CD4-positive, alpha-beta T cell treated with Interleukin-4 for 4 hours (primary cell): ENCODE measurements at places on chromosomes 2 and 18.

- DNase-seq, result no peak
Measured at GRCh38 chr2:144500563-144500962, 19.4 kb downstream of the ZEB2 start.

GRCh38 chr2:10515887-10516286 lies 67.8 kb upstream of the ODC1 start:
- DNase-seq, result no peak

DNA sequence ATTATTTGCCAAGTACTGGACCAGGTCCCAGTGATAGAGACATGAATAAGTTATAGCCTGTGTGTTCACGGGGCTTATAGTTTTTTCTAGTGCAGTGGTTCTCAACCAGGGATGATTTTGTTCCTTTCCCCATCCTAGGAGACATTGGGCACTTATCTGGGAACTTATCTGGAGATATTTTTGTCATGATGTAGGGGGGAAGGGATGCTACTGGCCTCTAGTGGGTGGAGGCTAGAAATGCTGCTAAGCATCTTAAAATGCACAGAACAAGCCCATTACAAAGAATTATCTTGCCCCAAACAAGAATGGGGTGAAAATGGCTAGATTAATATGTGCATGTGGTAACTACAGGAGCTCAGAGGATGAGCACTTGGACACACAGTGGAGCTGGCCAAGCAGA lies 75.2 kb downstream of the KLHL29 start:
- no peak for DNase-seq

DNA sequence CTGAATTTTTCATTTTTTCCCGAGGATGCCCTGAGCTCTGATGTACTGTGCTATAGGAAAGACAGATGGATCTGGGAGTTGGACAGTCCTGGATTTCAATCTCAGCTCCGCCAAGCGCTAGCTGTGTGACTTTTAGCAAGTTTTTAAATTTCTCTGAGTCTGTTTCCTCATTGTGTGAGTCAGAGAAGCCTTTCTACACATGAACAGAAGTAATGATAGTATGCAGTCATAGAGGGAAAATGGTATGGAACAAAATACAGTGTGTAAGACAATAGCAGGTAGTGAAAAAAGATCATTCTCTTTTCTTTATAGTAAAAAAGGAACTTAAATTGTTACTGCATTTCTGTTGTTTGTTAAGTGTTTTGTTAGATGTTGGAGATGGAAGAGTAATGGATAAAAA lies 52.4 kb upstream of the PPM1B start:
- DNase-seq, result no peak

- no peak for DNase-seq
Measured at GRCh38 chr2:113848758-113849415, 41.0 kb upstream of the ACTR3 start.

DNA sequence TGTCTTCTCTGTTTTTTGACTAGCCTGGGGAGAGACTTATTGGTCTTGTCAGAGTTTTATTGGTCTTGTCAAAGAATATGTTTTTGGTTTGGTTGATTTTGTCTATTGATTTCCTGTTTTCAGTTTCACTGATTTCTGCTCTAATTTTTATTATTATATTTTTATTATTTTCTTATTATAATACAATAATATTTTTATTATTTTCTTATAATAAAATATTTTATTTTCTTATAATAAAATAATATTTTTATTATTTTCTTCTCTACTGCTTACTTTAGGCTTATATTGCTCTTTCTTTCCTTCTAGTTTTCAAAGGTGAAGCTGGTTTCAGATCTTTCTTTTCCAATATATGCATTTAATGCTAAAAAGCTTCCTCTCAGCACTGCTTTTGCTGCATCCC lies 62.0 kb downstream of the TRAPPC12 start:
- DNase-seq, result no peak

DNA sequence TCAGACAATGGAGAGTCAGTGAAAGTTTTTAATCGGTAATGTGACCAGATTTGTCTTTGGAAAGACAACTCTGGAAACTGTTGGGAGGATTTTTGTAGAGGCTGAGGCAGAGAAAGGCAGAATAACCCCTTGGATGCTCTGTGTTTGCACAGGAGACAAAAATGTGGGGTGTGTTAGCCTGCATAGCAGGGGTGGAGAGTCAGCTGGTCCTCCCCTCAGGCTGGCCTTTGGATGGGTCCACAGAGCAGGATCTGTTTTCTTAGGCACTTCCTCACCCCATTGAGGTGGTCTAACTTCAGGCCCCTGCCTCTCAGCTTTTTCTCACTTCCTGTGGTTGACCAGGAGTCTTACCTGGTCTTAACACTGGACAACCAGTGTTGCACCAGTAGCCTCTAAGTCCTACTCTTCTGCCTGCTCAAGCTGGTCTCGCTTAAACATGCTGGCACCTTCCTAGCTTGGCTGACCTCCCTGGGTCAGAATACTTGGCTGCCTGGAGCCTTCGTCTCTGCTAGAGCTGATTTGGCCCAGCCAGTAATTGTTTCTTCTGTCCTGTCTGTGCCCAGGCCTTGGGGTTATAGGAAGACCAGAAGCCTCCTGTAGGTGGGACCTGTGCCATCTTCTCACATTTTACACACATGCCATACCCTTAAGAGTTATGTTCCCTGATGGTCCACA lies 259.8 kb upstream of the RASGRP3 start:
- DNase-seq, result no peak

DNA sequence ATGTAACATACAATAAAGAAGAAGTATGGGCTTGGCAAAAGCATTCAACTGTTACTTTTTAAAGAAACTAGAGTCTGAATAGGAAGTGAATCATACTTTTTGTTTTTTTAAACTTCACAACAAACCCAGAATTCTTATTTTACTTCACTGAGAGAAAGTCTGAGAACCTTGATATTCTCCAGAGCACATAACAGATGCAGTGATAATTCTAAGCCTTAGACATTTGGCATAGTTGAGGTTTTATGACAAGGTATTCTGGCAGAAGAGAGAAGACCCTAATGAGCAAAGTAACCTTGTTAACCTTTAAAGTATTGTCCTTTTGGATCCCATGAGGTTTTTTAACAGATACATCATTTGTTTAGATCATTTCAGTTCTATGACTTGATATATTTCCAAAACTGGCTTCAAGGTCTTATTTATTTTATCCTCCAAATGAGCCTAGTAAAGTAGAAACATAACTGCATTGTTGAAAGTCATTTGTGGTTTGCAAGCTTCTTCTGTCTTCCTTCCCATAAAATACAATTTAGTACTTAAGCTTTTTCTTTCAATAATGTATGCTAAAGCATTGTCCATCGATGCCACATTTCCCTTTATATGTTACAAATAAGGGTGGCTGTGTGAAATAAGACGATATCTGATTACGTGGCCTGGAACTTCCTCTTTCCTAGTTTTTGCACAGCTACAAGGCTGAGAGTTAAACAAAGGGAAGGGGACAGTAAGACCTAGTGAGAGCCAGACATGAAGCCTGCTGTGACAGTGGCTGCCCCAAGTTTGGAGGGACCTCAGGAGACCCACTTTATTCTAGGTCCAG lies 86.1 kb upstream of the ITPRID2 start:
- no peak for DNase-seq

DNA sequence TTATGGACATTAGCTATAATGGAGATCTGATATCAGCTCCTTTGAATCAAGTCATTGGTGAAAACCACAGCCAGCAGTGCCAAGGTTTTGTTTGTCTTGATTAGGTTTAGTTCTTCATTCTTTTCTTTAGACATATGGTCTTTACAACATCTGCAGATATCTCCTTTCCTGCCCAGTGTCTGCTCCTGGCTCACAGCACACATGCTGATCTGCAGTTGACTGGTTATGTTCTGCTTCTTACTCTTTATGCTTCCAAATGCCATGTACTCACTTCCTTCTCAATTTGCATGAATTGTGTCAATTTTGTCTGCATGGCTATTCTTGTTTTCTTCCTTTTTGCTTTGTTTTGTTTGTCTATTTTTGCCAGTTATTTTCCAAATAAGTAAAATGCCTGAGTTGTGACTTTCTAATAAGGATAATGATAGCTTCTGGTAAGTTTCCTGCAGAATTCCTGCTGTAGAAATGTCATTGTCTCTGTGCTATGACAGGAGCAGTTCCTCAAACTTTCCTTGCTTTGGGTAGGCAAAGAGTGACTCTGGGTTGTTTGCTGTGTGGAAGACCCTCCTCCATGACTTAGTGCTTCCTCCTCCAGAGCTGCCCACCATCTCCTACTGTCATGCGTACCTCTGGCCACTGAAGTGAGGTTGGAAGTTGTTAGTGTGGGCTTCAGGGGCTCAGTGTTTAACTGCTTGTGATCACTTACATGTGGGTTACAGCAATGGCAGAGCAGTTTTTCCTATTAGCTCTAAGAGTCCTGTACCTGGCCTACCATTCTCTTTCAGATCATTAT lies 8.2 kb downstream of the ARHGAP25 start:
- DNase-seq, result no peak

- peak; percentile 20 for DNase-seq
Measured at GRCh38 chr18:36688020-36688965, 140.5 kb downstream of the TPGS2 start.
